ENCODE measurements at places on chromosomes 4 and X.

GRCh38 chr4:113760094-113760794 lies 1.3 kb downstream of the CAMK2D start:
- DNase-seq: no peak

DNA sequence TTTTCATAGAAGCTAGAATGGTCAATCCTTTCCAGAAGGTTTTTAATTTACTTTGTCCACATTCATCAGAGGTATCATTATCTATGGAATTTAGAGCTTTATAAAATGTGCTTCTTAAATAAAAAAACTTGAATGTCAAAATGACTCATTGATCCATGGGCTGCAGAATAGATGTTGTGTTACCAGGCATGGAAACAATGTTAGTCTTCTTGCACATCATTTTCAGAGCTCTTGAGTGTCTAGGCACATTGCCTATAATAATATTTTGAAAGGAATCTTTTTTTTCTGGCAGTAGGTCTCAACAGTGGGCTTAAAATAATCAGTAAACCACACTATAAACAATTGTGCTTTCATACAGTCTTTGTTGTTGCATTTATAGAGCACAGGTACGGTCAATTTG lies 200.3 kb downstream of the FAT4 start:
- no peak for DNase-seq

GRCh38 chrX:74338852-74339251 lies 34.9 kb downstream of the ZCCHC13 start:
- DNase-seq: no peak

GRCh38 chr4:122960611-122961000 lies 38.2 kb upstream of the NUDT6 start:
- DNase-seq: no peak

- DNase-seq: peak; percentile 38
Observed at GRCh38 chr4:165152527-165152926, 39.9 kb upstream of the TMEM192 start.

DNA sequence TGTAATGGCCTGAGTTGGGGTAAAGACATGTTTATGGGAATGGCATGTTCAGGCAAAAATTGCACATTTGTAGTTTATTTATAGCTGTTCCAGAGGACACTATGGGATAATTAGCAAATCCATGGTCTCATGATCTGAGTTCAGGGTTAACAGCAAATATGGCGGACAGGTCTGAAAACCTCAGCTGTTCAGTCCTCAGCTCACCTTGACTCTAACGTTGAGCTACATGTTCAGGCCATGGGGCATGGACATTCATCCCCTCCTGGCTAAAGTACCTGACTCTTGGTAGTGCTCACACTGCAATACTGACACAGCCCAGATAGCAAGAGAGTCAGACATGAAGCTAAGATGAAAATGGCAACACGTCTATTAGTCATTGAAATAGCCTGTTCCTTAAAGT lies 161.6 kb upstream of the GPC4 start:
- no peak for DNase-seq
